ENCODE measurements at places on chromosomes 3 and 15. TPM values are rescaled to one million over a fixed set of nuclear protein-coding genes. Genes with fewer than 3 reads are reported as not detected.

ADGRG7 gene
- not detected for total RNA-seq

CSPG5 gene
- total RNA-seq = 0.99 TPM

ST3GAL6 gene
- total RNA-seq = 11.8 TPM

ZIC1 gene
- total RNA-seq = not detected

PPM1L gene
- total RNA-seq = 50.2 TPM

CCDC33 gene
- not detected for total RNA-seq

FSIP1 gene
- total RNA-seq = 1.1 TPM

IL16 gene
- total RNA-seq = 8.9 TPM

PEX11A gene
- 15.3 TPM for total RNA-seq

SAMD7 gene
- not detected for total RNA-seq

IRAK2 gene
- total RNA-seq = 3.8 TPM

TRH gene
- total RNA-seq = not detected

COL8A1 gene
- 15.3 TPM for total RNA-seq

PAQR9 gene
- total RNA-seq = not detected

GOLGA8R gene
- total RNA-seq = 1.8 TPM

CLDN18 gene
- not detected for total RNA-seq

GOLGA8M gene
- total RNA-seq = 0.55 TPM

GOLGA6B gene
- not detected for total RNA-seq

SAMMSON gene
- not detected for total RNA-seq

SUSD5 gene
- 10.9 TPM for total RNA-seq

SEMA6D gene
- total RNA-seq = 5.6 TPM

ABI3BP gene
- total RNA-seq = 76.2 TPM

UQCC5 gene
- total RNA-seq = 0.54 TPM

PRTG gene
- 2.1 TPM for total RNA-seq

CHDH gene
- 1.1 TPM for total RNA-seq

SYNM gene
- 1,007 TPM for total RNA-seq

CAV3 gene
- total RNA-seq = not detected

SEMA3F gene
- total RNA-seq = 8.6 TPM

PLCH1 gene
- 0.82 TPM for total RNA-seq

ITIH3 gene
- total RNA-seq = 2.3 TPM

All from sigmoid colon (tissue), 7 donors.